ENCODE measurements at places on chromosomes 16 and 17.

- no peak for DNase-seq
Measured at GRCh38 chr16:72794986-72795385, 252.9 kb downstream of the ZFHX3 start.

- no peak for DNase-seq
Measured at GRCh38 chr17:75891022-75891604, 5.6 kb downstream of the TRIM65 start.

GRCh38 chr17:957856-958421 lies 21.6 kb downstream of the NXN start:
- no peak for DNase-seq

- DNase-seq, result no peak
Measured at GRCh38 chr17:13520899-13521572, 80.7 kb downstream of the HS3ST3A1 start.

DNA sequence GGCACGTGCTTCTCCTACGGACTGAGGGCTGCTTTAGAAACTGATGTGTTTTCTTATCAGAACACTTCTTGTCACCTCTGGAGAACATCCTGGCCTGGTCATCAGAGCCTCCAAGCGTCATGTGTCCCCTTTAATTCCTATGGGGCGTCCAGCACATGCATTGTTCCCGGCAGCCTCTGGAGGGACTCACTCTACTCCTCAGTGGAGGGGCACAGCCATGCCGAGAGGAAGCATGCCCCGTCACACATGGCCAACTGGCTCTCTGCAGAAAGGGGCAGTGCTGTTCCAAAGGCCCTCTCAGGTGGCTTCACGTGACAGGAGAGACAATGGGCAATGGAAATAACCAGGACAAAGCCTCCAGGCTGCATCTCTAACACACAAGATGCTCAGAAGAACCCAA lies 31.8 kb downstream of the CDRT15L2 start:
- no peak for DNase-seq

Data from CD4-positive, alpha-beta T cell treated with Interleukin-10 for 1 hour (primary cell).